Activated gamma-delta T cell treated with anti-CD3 and anti-CD28 coated beads, Interleukin-2, amount 50 U/mL, for 16 hours (primary cell): ENCODE measurements at places on chromosomes 11 and 22.

DNA sequence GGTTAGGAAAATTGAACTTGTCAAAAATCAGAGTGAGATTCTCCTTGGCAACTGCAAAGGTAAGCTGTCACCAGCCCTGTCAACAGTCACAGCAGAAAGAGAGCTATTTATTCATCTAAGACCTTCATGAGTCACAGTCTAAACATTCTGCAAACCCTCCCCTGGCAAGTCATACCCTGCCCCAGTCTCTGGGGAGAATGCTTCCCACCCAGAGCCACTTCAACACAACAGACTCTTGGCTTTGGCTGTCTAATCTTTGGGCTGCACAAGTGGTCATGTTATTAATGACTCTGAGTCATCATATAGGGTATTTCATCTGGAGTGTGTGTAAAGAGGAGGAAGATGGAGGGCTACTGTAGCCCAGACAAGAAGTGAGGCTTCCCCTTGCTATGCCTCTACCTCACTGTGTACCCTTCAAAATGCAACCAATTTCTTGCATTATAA is 153.4 kb downstream of the CCDC34 start:
- no peak for DNase-seq

- no peak for DNase-seq
Measured at GRCh38 chr11:77557553-77557952, 32.2 kb upstream of the AQP11 start.

GRCh38 chr11:62792202-62792575 is 383 bp upstream of the TMEM223 start:
- DNase-seq = no peak

DNA sequence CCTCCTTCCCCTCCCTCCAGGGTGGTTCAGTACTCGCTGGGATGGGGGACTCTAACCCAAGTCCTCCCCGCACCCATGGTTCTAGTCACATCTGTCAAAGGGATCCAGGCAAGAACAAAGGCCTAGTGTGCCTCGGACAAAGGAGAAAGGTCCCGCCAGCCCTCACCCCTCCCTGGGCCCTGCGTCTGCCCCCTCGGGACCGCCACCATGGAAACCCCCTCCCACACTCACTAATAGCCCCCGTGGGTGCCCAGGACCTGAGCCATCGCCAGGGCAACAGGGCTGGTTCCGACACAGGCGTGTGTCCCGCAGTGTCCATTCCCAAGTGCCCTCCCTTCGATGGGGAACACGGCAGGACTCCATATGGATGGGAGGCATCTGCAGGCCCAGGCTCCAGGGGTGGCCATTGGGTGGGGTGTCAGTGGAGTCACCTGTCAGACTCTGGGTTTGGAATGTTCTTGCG is 5.1 kb upstream of the CARNS1 start:
- DNase-seq = no peak

DNA sequence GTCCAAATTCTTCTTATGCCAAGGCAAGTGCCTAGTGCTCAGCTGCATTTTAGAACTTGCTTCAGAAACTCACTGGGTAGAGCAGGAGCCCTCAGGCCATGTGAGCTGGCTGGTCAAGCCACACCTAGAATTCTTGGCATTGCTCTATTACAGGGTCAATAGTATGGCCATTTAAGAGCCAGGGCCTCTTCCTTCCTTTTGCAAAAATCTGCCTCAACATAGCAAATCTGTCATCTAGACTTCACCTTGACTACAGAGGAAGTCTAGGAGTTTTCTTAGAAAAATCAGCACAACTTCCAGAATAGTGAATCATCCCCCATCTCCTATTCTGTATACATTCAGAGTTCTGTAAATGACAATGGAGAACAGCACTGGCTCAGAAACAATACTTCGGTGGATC is 112.0 kb upstream of the TTC12 start:
- no peak for DNase-seq

GRCh38 chr11:69905611-69906452 is 86.6 kb upstream of the FGF3 start:
- no peak for DNase-seq

DNA sequence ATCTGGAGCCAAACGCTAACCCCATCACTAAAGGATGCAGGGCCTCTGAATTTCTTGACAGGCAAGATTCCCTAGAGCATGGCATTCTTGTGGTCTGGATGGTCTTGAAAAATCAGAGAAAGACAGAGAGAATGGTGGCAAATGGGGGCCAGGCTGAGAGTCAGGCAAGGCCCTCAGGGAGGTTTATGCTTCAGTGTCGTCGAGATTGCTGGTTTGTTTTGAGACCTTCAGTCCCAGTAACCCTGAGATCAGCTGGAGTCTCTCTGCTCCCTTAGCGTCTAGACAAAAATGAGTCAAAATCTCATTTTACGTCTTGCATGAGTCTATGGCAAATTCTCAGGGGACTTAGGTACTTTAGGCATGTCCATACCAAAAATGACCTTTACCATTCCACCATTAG is 539.3 kb downstream of the SOX6 start:
- no peak for DNase-seq

DNA sequence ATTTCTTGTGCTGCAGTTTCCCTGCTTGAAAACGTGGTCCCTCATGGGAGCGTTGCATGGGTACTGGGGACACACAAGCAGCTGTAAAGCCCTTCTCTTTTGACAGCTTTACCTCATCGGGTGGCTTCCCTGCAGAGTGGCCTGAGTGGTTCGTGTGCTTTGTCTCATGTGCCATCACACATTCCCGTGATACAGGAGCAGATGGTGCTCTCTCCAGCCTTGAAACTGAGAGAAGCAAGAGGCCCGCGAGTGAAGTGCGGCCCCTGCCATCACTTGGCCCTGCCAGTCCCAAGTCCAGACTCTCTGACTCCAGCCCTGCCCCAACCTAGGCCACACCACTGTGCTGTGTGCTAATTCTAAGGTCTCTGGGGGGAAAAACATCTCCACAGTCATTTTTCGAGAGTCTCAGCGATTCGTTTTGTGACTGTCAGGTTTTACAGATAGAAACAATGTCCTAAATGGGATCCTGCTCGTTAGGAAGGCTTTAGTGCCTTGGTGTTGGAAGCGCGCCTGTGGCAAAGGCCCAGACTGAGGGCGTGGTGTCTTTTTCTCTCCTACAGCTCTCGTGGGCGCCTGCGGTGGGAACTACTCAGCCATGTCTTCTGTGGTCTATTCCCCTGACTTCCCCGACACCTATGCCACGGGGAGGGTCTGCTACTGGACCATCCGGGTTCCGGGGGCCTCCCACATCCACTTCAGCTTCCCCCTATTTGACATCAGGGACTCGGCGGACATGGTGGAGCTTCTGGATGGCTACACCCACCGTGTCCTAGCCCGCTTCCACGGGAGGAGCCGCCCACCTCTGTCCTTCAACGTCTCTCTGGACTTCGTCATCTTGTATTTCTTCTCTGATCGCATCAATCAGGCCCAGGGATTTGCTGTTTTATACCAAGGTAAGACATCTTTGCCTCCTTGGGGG is 64.2 kb downstream of the KREMEN1 start:
- DNase-seq = no peak

DNA sequence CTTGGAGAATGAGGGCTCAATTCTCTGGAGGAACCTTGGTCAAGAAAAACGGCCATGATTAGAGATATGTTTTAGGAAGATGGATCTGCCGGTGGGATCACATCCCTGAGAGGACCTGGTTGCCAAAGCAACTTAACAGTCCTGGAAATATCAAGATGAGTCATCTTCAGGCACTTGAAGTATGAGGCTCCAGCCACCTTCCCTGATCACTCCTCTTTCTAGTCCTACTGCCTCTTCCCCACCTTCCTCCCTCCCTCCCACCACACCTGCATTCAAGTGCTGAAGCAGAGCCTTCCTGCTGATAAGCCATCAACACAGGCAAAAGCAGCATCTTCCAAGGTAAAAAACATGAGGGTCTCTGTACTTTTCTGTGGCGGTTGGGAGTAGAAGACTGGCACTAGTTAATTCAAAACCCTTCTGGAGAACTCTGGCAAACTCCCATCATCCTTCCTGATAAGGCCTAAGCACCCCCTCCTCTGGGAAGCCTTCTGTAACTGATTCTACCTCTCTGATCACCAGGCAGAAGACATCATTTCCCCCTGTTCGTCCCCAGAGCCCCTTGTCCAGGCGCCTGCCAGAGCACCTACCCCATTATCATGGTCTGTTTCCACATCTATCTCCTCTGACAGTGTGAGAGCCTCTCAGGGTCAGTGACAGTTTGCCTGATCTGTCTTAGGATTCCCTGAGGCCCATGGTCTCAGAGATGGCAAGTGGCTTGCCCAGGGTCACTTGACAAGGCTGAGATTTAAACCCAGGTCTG is 79.8 kb downstream of the CLPB start:
- DNase-seq = no peak

DNA sequence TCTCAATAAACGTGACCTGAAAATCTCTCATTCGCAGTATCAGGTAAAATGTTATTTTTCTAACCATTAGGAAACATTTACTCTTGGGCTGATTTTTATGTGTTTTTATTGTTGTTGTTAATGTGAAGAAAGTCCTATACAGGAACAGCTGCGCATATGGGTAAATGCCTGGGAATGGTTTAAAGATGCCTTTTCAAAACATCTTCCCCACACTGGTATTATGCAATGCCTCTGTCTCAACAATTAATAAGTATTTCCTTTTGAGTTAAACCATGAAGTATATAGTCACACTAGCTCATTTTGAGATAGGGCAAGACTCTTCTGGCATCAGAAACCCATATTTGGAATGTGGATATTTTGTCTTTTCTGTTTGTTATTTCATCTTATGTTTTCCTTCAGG is 13.7 kb upstream of the LIN7C start:
- DNase-seq = no peak
